CD4-positive, alpha-beta T cell treated with Interleukin-17A for 4 hours (primary cell): ENCODE measurements at places on chromosomes 11 and 22.

DNA sequence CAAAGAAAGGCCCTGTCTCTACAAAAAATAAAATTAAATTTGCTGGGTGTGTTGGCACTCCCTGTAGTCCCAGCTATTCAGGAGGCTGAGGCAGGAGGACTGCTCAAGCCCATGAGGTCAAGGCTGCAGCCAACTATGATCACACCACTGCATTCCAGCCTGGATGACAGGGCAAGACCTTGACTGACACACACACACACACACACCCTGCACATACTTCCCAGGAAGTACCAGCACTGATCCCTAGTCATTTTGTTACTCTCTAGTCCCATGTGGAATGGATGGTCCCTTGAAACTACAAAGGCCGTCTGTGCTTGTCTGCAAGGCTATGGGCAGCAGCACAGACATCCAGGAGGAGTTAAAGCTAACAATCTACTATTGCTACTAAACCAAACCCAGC, 59.7 kb upstream of the CYP2D6 start:
- DNase-seq: no peak

DNA sequence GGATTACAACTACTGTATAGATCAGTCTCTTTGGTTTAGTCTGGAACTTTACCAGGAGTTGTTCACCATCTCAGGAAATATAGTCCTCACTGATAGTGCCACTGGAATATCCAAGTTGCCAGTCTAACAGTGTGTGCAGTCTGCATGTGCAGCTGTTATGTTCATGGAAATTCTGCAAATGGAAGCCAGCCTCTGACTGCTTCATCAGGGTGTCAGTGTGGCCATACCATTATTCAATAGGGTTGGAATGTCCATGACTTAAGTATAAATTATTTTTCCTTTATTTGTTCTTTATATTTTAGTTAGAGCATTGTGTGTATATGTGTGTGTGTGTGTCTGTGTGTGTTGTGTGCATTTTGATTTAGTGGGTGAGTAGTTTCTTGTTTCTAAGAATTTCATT, 51.8 kb downstream of the C11orf96 start:
- DNase-seq: no peak

GRCh38 chr11:8766043-8766987, 83.7 kb downstream of the RPL27A start:
- no peak for DNase-seq

DNA sequence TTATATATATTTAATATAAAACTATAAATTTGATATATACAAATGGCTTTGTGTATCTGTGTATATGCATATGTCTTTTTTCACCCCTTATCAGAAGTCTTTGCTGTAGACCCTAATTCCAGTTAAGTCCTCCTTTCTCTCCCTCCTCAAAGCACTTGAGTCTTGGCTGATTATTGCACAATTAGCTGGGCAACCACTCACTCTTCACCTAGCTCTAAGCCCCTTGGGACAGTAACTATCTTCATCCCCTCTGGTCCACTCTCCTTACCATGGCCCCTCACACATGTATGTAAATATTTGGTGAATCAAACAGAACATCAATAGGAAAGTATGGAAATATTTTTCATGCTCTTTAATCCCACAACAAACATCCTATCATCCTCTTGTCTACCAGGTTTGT, 909 bp upstream of the OR5B21 start:
- DNase-seq: no peak

GRCh38 chr11:19792510-19792909, 79.9 kb downstream of the NAV2 start:
- DNase-seq: no peak

- no peak for DNase-seq
Observed at GRCh38 chr11:28903716-28904115, 795.5 kb downstream of the METTL15 start.

DNA sequence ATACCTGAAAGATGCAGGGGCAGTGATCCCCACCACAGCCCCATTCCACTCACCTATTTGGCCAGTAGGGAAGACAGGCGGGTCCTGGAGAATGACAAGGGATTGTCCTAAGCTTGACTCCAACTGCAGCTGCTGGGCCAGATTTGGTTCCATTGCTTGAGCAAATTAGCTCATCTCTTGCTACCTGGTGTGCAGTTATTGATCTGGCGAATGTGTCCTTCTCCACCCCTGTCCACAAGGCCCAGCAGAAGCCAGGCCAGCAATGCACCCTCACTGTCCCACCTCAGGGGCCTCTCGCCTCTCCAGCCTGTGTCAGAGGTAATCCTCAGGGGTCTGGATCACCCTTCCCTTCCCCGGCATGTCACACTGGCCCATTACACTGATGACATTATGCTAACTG, 23.3 kb downstream of the TSPAN32 start:
- no peak for DNase-seq

DNA sequence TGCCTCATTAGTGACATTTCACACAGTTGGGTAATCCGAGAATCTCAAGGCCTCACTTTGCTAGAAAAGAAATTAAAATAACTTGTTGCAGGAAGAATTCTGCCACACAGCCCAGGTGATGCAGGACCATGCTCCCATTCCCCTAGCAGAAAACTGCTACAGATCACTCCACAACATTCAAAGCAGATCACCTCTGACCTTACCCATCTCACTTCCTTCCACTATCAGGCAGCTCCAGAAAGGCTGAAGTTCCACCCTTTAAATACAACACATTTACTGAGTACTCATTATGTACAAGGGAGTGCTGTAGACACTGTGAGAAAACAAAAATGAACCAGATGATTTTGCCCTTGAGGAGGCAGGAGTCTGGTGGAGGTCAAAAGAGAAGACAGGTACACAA, 231.0 kb downstream of the TTC28 start:
- no peak for DNase-seq

- DNase-seq: no peak
Observed at GRCh38 chr11:72309641-72310040, 65.7 kb upstream of the PHOX2A start.

DNA sequence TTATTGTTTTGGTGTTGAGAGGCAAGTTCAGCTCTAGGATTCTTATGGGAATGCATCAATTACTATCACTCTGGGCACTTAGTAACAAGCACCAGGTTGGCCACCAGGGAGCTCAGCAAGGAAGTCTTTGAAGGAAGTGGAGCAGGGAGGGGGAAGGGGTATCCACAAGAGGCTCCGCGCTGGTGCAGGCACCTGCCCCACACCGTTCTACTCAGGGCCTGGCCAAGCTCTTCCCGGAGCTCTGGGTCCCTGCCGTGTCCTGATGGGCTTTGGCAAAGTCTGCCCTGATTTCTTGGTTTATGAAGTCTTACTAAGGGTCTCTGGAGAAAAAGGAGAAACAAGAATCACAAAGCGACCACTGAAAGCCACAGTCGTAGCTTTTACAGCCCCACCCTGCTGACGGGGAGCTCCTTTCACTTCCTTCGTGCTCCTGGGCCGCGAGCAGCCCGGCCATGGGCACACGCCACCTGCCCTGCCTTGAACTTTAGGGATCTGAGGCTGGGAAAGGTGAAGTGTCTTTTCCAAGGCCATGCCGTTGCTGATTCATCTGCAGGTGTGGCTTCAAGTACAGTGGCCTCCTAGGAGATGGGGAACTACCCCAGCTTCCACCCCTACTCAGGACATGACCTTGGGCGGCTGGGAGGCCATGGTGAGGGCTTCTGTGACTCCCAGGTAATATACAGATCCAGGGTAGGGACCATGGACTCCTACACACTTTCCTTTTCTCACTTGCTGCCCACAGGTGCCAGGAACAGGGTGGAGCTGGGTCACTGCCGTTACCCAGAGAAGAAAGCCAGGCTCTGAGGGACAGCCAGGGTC, 15.9 kb upstream of the LRRC32 start:
- peak; percentile 29 for DNase-seq
